ENCODE measurements at places on chromosomes 4 and X.

DNA sequence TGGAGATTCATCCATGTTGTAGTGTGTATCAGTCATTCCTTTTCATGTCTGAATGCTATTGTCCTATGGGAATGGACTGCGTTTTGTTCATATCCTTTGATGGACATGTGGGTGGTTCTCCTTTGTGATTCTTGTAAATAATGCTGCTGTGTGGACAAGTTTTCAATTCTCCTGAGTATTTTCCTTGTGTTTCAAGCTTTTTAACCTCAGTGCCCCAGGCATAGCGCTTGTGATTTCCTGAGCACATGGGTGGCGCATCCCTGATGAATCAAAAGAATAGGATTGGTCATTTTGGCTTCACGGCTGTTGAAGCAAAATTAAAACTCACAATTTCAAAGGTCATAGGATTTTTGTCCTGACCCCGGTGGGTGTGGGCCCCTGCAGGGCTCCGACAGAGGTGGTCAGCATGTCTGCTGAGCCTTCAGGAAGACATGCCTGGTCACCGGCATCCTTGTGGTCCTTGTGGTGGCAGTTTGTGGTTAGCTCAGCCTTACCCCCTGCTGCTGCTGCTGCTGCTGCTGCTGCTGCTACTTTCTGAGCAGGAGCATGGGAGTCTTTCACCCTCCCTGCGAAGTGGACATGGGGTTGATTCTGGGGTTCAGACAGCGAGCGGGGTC, 30.0 kb downstream of the SHROOM2 start:
- no peak for DNase-seq

DNA sequence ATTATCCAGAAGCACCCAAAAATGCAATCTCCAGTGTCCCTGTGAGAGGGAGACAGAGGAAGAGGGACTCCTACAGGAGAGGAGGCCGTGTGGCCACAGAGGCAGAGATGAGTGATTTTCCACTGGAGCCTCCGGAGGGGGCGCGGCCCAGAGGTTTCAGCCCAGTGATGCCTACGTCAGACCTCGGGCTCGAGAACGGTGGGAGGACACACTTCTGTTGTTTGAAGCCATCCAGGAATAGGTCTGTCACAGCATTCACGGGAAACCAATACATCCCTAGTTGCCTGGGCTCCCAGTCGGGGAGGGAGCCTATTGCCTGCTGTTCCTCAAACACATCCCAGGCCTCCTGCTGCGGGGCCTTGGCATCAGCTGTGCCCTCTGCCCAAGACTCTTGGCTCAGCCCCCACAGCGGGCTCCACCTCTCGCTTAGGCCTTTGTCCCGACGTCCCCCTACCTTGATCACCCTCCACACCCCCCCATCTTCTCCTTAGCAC, 39.2 kb upstream of the HMX1 start:
- no peak for DNase-seq

DNA sequence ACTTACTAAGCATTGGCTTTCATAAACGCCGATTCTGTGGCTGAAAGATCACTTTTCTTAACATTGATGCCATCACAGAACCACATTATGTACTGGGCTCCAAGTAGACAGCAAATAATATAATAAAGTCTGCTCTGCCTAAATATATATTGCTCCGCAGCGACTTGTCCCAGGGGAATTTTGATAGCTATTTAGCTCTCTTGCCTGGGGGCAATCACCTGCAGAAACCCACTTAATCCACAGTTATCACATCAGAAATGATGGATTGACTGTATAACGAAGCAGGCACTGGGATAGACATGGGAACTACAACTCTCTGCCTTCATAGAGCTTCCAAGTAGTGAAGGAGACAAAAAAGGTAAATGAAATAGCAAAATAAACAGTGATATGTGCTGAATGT, 48.0 kb upstream of the MYOZ2 start:
- no peak for DNase-seq

GRCh38 chrX:137040113-137040794, 6.5 kb upstream of the GPR101 start:
- no peak for DNase-seq

DNA sequence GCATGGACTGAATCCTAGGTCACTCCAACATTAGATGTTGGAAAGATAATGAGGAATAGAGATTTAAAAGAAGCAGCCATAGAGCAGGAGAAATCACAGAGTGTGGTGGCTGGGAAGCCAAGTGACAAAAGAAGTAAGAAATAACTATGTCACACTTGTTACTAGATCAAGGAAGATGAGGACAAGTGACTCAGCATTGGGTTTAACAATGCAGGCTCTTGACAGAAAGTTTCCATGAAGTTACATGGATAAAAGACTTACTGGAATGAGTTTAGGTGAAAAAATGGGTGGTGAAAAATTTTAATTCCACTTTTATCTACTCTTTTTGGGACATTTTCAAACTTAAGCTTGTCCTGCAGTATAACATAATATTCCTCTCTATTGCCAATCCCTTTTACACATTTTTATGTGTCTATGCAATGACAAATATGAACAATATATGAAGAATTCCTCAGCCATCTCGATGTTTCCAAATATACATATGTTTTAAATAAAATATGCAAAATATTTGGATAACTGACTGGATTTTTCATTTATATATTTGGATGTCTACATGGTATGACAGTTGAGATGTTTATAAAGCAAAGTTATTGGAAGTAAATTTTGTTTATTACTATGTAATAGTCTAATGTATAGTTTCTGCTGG, 462.6 kb downstream of the IL15 start:
- no peak for DNase-seq

DNA sequence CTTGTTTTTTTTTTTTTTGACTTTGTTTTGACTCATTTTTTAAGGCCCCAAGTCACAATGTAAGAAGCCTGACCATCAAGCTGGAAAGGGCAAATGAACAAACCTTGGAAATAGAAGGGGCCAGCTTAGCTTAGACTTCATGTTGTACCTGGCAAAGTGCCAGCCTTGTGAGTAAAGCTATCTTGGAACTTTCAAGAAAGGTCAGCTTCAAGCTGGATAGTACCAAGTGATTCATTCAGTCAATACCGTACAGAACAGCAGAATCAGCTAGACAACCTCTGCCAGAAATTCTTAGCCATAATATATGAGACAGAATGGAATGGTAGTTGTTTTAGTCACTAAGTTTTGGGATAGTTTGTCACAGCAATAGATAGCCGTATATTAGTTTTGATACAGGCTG, 1492.2 kb upstream of the TENM3 start:
- DNase-seq = no peak
